ENCODE measurements at places on chromosomes 4 and X.

- no peak for DNase-seq
These were observed 6.4 kb downstream of the SCML2 start for GRCh38 chrX:18348047-18348446.

DNA sequence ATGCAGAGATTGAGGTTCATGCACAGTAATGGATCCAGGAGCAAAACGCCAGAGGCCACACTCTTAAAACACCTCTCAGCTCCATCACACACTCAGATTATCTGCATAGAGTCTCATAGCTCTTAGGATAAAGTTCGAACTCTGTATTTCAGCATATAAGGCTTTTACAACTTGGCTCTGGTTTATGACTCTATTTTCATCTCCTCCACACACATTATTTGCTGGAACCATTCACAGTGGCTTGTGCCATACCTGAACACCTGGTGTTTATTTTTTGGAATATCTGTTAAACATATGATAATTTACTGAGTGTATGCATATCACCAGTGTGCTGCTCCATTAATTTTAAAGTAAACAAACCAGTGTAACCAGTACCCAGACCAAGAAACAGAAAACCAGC is 27.2 kb downstream of the RASL11B start:
- DNase-seq, result no peak

DNA sequence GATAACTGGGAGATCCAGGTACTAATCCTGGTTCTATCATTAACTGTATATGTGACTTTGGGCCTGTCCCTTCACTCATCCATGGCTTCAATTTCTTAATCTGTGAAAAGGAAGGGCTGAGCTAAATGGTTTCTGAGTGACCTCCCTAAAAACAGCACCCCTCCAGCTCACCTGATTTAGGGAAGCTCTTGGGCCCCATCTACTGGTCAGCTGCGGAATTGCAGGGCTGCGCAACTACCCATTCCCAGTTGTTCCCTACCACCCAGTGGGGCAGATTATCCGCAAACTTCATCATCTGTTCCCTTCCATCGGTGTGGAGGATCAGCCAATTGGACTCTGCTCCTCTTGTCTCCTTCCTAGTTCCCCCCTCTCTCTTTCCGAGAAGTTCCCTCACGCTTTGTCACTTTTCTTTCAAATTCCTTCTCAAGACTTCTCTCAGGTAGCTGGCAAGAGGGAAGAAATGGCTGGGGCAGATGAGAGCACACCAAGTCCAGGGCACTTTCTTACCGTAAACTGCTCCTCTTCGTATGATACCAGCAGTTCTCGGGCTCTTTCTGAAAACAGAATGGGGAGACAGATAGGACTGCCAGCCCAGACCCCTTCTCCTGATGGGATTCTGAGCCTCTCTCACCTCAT is 5.8 kb downstream of the LAS1L start:
- DNase-seq, result no peak

GRCh38 chr4:163744861-163745260 is 250.4 kb downstream of the TMA16 start:
- DNase-seq, result no peak

DNA sequence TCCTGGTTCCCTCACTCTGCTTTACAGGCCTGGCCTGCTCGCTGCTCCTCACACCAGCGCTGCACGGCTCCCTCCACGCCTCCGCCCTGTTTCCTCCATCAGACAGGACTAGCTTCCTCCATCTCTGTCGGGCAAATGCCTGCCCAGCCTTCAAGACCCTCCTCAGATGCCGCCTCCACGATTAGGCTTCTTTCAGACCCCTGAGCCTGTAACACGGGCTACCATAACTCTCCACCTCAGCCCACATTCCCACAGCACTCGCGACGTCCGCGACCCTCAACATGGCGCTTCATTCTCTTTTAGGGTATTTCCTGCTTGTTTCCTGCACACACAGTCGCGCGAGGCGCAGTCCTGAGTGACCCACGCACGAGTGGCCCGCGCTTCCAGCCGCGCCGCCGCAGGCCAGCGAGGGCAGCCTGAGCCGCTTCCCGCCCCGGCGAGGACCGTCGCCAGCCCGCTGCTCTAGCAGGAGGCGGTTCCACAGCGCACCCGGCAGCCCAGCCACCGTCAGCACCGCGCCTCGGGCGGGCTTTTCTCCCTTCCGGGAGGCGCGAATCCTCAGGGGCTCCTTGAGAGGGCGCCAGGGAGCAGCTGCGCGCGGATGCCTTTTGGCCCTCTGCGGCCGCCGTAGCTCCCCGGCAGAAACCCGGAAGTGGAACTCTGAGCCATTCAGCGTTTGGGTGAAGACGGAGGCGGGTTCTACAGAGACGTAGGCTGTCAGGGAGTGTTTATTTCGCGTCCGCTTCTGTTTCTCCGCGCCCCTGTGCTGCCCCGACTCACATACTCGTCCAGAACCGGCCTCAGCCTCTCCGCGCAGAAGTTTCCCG is at the start of gene FRG1:
FRG1 (plus strand) TSS at position 695 of the 827 bp plus-strand sequence. CDS start 138 bp downstream, outside the sequence.
- DNase-seq, result peak; percentile 59

GRCh38 chr4:2290488-2290887 is 28.6 kb upstream of the MXD4 start:
- no peak for DNase-seq

DNA sequence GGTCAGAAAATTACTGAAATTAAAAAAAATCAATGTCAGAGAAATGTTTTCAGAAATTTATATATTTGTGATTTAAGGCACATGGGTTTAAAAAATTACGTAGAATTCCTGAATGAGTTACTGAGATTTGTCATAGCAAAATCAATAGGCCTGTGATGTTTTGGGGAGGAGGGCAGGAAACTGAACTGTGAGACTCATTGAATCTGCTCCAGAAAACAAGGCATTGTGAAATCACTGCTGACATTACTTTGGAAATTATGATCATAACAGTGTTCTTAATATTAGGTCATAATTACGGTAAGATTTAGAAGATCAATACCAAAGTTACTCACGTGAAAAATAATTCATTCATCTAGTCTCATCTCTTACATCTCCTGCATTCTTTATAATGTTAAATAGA is 5.3 kb downstream of the FGF5 start:
- no peak for DNase-seq
